ENCODE measurements at places on chromosomes 1 and 21. TPM values are rescaled to one million over a fixed set of nuclear protein-coding genes. Genes with fewer than 3 reads are reported as not detected.

The CD247 gene
- total RNA-seq: 73.5 TPM

DNA sequence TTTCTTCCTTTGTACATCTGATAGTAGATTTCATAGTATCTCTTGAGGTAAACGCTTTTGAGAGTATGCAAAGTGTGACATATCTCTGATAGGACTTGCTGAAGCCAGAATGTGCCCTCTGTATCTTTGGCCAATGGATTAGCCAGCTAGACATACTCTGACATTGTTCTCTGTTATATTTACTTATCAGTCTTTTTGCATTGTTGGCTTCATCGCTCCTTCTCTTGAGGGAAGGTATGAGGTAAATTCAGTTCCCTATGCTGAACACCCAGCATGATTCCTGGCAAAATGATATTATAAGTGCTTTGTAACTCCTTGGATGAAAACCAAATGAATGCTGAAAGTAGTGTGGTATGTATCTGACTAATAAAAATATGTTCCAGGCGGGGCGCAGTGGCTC, 163.2 kb upstream of the CACYBP start:
- H3K4me3 ChIP-seq: no peak overlapping the region
- H3K27ac ChIP-seq: no peak overlapping the region
- no peak for DNase-seq
- peaks cover 2% of the 10 kb centered on the region for H3K4me1 ChIP-seq
- H3K27me3 ChIP-seq: no peaks in the 10 kb centered on the region

The PPOX gene
- 26.0 TPM for total RNA-seq

The SMIM1 gene
- total RNA-seq: 2.0 TPM

DNA sequence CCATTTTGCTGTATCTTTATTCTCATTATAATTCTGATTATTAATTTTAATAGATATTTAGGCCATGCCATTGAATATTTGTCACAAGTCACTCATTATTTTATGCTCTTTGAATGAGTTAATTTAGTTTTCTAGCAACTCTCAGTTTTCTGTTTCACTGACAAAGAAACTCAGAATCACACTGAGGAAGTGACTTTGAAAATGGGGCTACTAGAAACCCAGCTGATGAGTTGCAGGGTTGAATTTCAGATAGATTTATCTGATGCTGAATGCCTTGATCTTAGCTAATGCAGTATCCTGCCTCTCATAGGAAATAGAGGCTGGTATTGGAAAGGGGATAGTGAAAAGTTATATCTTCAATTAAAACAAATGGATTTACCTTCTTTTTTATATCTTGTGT, 67.4 kb upstream of the PLA2G4A start:
- peaks cover 2% of the 10 kb centered on the region for H3K27me3 ChIP-seq
- H3K36me3 ChIP-seq: no peaks in the 10 kb centered on the region
- no peaks in the 10 kb centered on the region for H3K4me1 ChIP-seq
- no peak overlapping the region for H3K27ac ChIP-seq
- no peak overlapping the region for H3K4me3 ChIP-seq
